HCT116 (cell line): ENCODE measurements at places on chromosomes 11 and 22. TPM values are rescaled to one million over a fixed set of nuclear protein-coding genes. Genes with fewer than 3 reads are reported as not detected.

Gene AIFM3
- total RNA-seq, result 9.7 TPM

Gene MS4A7
- total RNA-seq, result 0.22 TPM

Gene TRPM5
- total RNA-seq, result 0.07 TPM

Gene EIF4G2
- 888 TPM for total RNA-seq

Gene CDHR5
- total RNA-seq, result not detected

DNA sequence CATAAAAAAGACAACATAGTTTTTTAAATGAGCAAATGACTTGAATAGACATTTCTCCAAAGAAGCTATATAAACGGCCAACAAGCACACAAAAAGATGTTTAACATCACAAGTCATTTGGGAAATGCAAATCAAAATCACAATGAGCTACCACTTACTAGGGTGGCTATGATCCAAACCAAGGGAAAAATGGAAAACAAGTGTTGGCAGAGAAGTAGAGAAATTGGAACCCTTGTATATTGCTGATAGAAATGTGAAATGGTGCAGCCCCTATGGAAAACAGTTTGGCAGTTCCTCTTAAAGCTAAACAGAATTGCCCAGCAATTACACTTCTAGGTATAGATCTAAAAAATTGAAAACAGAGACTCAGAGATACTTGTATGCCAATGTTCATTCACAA lies 29.0 kb downstream of the PAMR1 start:
- no peak for DNase-seq

GRCh38 chr11:6404342-6405051 lies 14.2 kb downstream of the SMPD1 start:
- DNase-seq, result no peak

GRCh38 chr11:58027341-58027740 lies 3.4 kb upstream of the OR6Q1 start:
- DNase-seq, result no peak

- DNase-seq, result no peak
Measured at GRCh38 chr22:29112121-29112520, 39.3 kb downstream of the KREMEN1 start.

DNA sequence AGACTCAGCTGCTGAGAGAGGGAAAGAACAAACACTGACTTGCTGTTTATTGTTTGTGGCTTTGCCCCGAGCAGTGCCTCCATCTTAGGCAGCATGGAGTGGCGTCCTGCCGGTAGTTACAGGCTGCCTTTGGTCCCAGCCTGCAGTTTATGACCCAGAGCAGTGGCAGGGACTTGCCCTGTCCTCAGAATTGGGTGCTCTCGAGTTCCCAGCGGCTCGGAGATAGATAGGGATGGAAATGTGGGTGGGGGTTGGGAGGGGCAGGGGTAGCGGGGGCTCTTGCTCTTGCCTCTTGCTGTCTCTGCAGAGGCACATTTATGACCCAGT lies 3.1 kb downstream of the ALX4 start:
- no peak for DNase-seq

GRCh38 chr11:110367571-110367970 lies 62.2 kb upstream of the FDX1 start:
- no peak for DNase-seq

GRCh38 chr11:12798609-12799011 lies 124.4 kb downstream of the TEAD1 start:
- DNase-seq, result no peak

DNA sequence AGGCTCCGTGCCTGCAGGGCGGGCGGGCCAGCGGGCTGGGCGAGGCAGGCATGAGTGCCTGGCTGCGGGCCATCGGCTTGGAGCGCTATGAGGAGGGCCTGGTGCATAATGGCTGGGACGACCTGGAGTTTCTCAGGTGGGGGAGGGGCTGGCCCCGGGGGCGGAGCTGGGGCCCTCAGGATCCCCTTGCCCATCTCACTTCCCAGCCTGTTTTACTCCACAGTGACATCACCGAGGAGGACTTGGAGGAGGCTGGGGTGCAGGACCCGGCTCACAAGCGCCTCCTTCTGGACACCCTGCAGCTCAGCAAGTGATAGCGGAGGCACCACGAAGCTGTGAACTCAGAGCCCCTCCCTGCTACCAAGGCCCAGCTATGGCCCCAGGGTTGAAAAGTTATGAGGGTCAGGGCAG lies 5.9 kb downstream of the PHOX2A start:
- DNase-seq, result peak; percentile 44

DNA sequence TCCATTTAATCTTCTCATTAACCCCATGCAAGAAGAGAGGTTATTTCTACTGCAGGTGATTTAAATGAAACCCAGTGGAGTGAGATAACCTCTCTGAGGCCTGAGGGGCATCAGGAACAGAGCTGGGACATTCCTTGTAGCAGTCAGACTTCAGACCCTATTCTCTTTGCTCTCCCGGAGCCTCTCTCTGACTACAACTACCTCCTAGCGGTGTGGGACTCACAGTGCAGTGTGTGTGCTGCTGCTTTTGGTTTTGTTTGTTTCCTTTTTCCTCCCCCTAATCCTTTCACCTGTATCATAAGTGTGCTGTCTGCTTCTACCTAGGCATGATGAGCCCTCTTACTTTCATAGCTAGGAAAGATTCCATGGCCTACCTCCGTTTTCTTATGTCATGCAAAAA lies 769.6 kb downstream of the NTM start:
- DNase-seq, result no peak

DNA sequence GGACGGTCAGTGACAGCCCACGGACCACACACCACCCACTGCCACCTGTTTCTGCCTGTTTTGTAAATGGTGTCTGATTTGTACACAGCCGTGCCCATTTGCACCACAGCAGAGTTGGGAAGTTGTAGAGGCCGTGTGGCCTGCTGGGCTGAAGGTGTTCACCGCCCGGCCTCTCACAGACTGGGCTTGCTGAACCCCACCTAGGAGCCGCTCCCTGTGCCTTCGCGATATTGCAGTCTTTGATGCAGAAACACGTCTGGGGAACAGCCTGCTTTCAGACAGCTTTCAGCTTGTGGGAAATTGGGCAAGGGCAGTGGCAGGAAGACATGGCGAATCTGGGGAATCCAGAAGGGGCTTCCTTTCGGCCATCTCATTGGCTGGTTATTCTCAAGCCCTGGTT lies 9.8 kb upstream of the GRAMD4 start:
- DNase-seq, result no peak

GRCh38 chr11:80280737-80281136 lies 839.9 kb upstream of the TENM4 start:
- DNase-seq, result no peak

DNA sequence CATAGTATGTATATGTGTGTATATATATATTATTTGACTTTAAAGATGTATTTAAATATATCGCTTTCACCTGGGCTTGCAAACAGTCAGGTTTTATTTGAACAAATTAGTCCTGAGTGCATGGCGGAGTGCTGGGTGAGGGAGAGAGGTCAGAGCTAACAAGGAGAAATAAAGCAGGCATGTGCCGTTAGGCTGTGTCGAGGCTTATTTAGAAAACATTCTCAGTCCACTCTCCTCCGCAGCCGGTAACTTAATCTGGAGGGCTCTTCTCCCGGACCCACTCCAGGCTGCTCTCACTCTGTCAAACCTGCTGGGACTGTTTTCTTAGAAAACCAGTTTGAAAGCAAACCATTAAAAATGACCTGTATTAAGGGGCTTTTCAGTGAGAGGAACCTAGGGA lies 455.9 kb downstream of the MN1 start:
- no peak for DNase-seq

- no peak for DNase-seq
Measured at GRCh38 chr22:49678842-49679170, 148.9 kb downstream of the BRD1 start.

DNA sequence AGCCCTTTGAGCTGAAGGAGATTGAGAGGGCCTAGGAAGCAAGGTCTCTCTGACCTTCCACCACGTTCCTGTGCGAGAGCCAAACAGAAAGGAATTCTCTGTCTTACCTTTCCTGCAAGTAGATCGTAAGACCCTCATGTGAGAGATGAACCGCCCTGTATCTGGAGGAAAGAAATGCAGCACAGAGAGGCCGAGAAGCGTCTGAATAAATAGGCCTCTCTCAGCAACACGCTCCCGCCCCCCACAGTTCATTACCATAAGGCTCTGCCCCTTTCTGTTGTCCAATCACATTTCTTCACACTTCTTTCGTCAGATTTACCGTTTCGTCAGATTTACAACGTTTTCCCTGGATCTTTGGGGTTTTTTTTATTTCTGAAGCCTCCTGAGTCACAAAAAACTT lies 90.3 kb downstream of the BLID start:
- peak; percentile 77 for DNase-seq

DNA sequence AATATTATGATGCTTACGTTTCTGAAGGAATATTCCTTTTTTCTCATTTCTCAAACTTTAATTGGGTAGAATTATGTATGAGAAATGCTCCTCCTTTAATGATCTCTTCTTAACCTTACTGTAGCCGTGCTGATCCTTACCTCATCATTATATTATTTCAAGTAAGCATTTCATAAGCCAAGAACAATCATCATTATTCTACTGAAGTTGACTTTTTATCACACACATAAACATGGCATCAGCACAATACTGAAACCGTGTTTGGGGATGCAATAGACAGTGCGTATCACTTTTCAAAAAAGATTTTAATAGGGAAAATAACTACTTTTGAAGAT lies 162.8 kb downstream of the ARHGAP42 start:
- DNase-seq, result no peak

DNA sequence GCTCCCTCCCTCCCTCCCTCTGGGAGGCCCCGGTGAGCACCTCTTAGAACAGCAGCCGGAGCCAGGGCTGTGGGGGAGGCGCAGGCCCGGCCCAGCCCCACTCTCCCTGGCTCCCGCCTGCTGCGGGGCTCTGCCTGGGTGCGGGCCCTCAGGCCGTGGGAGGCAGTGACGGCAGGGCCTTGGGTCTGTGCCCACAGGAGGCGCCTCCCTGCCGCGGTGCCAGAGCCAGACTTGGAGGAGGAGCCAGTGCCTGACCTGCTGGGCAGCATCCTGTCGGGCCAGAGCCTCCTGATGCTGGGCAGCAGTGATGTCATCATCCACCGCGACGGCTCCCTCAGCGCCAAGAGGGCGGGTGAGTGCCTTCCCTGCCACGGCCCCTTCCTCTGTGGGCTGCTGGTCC lies 9.5 kb downstream of the IRF7 start:
- no peak for DNase-seq

DNA sequence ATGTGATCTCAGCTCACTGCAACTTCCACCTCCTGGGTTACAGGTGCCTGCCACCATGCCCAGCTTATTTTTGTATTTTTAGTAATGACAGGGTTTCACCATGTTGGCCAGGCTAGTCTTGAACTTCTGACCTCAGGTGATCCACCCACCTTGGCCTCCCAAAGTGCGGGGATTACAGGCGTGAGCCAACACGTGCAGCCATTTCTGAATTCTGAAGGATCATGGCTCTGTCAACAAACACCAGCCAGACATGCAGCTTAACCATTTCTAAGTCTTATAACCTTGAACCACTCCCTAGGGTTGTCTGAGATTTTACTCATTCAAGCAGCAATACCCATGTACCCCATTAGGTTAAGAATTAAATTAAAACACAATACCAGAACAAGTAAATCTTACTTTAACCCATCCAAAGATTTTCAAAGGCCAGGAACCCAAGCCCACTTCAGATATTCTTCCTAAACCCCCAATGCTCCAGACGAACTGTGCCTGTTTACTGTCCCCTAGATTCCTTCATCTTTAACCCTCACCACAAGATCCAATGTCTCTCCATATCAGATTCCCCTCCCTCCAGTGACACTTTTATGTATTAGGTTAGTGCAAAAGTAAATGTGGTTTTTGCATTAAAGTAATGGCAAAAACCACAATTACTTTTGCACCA lies 4.0 kb downstream of the RPS13 start:
- DNase-seq, result no peak

DNA sequence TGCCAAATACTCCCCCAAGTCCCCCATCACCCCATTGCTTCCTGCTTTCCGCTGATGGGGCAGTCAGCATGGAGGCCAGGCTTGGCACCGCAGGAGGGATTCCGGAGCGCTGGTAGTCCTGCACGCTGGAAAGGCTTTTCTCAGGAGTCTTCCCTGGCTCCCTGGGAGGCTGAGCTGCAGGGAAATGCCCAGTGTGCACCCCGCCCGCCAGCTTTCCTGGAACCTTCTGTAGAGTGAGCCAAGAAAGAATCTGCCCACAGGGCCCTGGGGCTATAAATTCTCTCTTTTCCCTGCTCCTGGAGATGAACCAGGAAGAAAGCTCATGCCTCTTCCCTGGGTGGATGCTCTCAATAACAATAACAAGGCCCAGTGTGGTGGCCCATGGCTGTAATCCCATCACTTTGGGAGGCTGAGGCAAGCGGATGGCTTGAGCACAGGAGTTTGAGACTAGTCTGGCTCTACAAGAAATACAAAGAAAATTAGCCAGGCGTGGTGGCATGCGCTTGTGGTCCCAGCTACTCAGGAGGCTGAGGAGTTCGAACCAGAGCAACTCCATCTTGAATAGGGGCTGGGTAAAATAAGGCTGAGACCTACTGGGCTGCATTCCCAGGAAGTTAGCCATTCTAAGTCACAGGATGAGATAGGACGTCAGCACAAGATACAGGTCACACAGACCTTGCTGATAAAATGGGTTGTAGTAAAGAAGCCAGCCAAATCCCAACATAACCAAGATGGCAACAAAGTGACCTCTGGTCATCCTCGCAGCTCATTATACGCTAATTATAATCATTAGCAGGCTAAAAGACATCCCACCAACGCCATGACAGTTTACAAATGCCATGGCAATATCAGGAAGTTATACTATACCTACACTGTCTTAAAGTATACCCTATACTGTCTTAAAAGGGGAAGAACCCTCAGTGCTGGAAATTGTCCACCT lies 46.4 kb upstream of the FTH1 start:
- no peak for DNase-seq

DNA sequence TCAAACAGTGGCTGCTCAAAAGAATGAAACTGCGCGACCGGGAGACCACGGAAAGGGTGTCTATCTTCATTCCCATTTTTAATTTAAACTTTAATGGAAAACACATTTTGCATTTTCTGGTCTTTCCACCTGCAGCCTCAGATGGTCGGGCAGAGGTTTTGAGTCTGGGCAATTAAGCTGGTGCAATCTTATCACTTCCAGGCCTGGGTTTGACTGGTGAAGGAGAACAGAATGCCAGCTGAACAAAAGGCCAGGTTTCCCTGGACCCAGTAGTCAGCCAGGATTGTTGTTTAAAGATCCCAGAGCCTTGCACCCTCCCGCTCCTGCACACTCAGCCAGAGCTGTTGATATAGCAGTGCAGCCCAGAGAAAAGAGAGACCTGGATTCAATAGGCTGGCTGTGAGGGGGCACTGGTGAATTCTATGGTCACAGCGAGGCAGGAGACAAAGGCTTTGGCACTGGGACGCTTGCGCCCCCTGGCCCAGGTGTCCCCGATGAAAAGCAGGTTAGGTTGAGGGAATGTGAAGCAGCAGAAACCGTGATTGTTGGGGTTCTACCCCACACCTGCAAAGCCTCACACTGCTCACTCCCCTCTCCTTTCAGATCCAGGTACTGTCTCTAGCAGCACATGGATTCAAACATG lies 83.6 kb downstream of the FLI1 start:
- no peak for DNase-seq

GRCh38 chr22:41966607-41967240 lies 2.5 kb upstream of the SEPTIN3 start:
- DNase-seq, result peak; percentile 48

GRCh38 chr11:78657968-78658839 lies 83.5 kb upstream of the NARS2 start:
- DNase-seq, result no peak
